ENCODE measurements at places on chromosomes 11 and 22.

DNA sequence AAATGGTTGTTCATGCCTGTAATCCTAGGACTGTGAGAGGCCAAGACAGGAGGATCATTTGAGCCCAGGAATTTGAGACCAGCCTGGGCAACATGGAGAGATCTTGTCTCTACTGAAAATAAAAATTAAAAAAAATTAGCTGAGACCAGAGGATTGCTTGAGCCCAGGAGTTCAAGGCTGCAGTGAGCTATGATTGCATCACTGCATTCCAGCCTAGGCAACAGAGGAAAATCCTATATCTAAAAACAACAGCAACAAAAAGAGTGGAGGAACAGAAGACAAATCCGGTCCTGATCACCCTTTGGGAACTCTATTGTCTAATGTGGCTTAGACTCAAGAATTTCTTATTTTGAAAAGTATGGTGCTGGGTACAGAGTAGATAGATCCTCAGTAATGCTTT, 17.3 kb downstream of the BARX2 start:
- DNase-seq = no peak

- DNase-seq = no peak
These were observed 4.3 kb downstream of the TNFRSF13C start for GRCh38 chr22:41922328-41922727.

DNA sequence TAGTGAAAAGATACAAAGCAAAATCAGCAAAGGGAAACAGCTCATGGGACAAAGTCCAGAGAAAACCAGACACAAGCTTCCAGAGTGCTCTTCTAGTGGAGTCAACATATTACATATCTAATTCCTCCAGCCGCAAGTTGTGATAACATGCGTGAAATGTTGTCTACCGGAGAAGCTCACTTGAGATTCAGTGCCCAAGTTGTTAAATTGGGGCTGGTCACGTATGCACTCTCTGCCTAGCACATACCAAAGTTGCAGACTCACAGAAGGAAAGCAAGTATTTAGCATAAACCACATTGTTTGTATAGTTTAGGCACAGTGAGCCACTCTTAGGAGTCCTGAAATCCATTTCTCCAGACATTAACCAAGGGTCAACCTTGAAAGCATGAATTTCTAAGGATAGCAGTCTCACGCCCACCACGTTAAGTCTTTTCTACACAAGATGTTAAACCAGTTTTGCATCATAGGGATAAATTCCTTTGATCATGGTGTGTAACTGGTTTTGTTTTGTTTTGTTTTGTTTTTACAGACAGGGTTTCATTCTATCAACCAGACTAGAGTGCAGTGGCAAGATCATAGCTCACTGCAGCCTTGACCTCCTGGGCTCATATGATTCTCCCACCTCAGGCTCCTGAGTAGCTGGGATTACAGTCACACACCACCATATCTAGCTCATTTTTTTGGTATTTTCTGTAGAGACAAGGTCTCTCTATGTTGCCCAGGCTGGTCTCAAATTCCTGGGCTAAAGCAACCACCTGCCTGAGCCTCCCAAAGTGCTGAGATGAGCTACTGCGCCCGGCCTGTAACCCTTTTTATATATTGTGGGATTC, 39.5 kb upstream of the EP300 start:
- no peak for DNase-seq

DNA sequence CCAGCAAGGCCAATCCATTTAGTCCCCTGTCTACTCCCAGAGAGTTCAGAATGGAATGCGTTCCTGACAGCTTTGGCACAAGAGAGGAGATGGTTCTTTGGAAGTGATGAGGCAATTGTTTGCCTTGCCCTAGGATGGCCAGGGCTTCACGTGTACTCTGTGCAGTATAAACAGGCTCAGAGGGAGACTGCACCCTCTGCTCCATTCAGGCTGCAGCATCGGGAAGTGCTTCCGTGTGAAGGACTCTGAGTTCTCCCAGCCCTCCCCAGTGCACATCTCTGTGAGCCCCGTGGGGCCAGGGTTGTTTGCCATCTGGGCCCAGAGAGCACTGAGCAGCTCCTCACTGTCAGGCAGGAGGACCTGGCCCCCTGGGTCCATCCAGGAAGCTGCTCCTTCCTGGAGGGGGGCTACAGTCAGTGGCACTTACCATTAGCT, 215.3 kb upstream of the TBCEL start:
- no peak for DNase-seq

- no peak for DNase-seq
These were observed 2.0 kb downstream of the JRKL start for GRCh38 chr11:96391698-96392307.

DNA sequence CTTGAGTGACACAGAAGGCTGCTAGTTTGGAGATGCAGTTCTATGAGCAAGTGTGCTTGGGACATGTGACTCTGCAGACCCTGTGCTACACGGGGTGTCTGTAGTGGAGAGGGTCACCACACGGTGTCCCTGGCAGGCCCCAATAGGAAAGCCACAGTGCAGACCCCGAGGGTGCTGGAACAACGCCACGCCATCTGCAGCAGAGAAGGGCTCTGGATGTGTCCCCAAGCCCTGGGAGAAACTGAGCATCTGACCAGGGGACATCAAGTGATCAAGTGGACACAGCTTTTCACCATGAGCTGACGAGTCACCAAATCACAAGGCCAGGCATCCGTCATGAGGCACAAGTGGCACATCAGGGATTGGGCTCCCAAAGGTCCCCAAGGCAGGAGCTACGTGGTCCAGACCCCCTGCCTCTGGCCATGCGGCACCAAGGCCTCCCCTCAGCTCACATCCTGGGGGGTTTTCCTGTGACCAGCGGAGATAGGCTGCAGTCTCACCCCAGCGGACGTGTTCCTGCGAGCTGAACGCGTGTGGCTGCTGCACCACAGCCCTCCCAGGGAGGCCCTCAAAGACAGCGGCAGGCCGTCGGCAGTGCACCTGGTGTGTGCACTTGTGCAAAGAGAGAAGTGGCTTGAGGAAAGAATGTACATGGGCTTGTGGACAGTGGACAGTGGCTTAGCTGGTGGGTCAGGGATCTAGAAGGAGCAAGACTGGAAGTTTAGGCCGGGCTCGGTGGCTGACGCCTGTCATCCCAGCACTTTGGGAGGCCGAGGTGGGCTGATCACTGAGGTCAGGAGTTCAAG, 96.7 kb downstream of the RPS6KA4 start:
- no peak for DNase-seq

- peak; percentile 58 for DNase-seq
These were observed at the start of gene CPT1A for GRCh38 chr11:68841718-68842426. CPT1A (minus strand) TSS chr11:68841916; CDS start chr11:68815474, 26,442 bp downstream.

DNA sequence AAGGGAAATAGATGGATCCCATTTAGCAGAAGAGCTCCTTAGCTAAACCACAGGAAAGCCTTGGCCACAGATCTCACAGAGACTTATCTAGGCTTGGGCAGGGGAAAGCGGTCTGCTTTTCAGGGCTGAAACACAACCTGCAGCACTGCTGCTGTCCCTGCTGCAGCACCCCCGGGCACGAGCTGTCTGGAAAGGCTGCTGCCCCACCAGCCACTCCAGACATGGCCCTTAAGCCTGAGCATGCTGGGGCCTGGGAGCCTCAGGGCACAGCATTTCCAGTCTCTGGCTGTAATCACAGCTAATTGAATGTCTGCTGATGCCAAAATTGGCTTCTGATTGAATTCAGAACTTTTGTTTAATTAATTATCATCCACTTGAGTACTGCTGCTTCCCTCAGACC, 115.0 kb downstream of the TMPRSS5 start:
- no peak for DNase-seq

GRCh38 chr22:23696326-23696851, 5.6 kb downstream of the RGL4 start:
- no peak for DNase-seq

DNA sequence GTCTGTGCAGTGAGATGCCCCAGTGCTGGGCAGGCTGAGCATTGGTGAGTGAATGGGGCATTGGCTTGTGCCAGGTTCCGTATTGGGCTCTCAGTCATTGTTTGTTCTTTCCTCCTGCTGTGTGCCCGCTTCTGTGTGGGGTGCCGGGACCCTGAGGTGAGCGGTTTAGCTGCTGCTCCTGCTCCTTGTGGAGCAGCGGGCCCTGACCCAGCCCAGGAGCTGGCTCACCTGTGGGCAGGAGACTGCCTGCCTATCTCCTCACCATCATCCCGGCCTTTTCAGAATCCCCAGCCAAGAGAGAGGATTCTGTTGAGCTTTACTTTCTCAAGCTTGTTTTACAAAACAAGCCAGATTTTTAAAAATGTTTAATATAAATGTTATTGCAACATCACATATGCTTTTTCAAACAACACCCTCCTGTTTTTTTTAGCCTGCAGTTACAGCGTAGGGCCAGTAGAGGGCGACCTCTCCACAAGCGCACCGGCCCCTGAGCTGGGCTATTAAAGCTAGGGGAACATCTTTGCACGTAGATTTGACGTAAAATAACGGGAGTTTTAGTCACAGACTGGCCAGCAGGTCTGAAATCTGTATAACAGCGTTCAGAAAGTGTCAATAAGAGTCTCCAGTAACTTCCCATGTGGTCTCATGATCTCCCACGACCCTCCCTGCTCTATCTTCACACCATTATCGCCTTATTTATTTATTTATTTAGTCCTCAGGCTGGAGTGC, 25.1 kb upstream of the RELT start:
- DNase-seq = peak; percentile 51

GRCh38 chr11:100574894-100575769, 112.0 kb upstream of the ARHGAP42 start:
- DNase-seq = no peak

DNA sequence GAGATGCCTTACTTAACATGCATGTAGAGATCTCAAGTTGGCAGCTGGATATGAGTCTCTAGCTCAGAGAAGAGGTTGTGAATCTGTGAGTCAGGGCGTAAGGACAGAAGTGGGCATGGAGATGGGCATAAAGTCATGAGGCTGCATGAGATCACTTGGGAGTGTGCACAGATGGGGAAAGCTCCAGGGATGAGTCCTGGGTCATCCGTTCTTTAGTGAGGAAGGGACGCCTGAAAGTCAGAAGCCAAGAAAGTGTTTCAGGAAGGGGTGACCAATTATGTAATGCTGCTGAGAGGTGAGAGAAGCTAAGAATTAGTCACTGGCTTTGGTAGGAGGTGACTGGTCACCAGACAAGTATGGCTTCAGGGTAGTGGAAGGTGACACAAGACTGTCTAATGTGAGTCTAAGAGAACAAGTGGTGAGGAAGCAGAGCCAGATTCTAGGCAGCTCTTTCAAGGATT, 6.7 kb downstream of the ACP2 start:
- no peak for DNase-seq

DNA sequence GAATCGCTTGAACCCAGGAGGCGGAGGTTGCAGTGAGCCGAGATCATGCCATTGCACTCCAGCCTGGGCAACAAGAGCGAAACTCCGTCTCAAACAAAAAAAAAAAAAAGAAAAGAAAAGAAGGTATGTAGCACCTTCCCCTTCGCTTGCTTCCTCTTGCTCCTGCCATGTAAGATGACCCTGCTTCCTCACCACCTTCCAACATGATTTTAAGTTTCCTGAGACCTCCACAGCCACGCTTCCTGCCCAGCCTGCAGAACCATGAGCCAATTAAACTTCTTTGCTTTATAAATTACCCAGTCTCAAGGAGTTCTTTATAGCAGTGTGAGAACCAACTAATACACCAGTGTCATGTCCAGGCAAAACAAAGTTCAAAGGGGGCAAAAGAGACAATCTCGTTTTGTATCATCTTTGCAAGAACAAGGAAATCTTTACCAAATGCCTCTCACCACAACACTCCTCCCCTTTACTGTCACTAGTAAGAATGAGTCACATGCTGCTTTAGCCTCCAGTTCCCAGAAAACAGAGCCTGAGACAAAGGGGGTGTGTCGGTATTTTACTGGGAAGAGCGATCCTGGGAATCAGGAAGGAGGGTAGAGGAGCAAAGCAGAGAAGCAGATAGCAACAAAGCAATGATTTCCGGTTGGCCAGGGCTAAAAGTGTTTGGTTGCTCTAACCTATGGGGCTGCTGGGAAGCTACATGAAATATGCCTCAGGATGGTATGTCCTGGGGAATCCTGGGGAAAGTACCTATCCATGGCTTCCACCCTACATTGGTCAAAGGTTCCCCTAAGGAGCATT, 10.5 kb upstream of the MCHR1 start:
- DNase-seq = no peak

DNA sequence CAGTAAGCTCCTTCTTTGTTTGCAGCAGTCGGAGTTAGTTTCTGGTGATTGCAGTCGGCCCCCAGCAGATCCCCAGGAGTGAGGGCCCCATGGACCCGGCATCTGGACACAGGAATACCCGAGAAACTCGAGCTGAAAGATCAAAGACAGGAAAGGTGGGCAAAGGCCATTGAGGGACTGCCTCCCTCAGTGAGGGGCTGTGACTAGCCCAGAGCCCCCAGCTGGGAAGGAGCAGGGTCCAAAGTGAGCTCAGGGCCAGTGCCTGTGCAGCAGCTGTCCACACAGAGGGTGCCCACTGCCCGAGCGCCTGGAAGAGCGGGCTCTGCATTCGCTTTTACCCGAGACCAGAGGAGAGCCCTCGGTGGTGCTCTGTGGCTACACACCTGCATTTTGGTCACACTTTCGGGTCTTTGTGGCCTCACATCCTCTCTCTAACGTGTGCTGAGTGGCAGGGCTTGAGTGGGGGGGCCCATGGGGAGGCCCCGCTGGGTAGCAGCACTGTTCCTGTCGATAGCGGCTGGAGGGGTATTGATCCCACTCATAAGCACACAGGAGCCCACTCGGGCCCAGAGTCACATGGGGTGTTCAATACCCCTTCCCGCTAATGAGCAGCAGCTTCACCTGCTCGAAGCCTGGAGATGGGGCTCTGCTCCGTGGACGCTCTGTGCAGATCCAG, 532.9 kb downstream of the TBC1D22A start:
- DNase-seq = no peak

DNA sequence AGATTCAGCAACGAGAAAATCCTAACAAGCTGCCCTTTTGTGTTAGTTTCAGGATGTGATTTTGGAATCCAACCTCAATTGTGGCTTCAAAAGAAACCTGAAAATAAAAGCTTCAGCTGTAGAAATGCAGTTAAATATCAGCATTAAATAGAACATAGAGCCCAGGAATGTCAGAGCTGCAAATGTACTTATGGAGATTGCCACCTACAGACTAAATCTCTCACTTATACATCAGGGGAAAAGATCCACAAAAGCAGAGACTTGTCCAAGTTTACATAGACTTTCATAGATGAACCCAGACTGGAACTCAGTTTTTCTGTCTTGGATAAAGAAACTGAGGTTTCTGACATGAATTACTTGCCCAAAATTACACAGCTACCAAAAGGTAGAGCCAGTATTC, 446.6 kb downstream of the DLG2 start:
- no peak for DNase-seq

GRCh38 chr11:111922803-111923202, 4.1 kb downstream of the C11orf52 start:
- DNase-seq = peak; percentile 61

DNA sequence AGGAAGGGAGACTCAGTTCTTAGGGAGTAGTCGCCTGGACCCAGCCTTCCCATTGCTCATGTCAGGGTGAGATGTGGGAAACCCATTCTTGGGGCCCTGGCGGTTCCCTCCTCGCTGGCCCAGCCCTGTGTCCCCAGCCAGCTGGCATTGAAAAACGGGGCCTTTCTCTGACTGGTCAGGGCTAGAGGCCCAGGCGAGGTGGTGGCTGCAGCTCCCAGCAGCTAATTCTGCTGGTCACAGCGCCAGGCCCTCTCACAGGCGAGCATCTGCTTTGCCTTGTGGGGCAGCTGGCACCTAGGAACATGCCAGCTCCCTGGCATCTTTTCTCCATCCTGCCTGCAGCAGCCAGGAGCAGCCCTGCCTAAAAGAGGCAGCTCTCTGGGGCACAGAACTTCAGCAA, 20.1 kb downstream of the TSPAN18 start:
- no peak for DNase-seq

- no peak for DNase-seq
These were observed 14.9 kb upstream of the GALNT18 start for GRCh38 chr11:11636671-11637070.

GRCh38 chr22:44523981-44524759, 26.1 kb upstream of the RTL6 start:
- DNase-seq = no peak

- no peak for DNase-seq
These were observed 16.5 kb downstream of the P2RX3 start for GRCh38 chr11:57354699-57355098.
